ENCODE measurements at places on chromosomes 4 and X.

DNA sequence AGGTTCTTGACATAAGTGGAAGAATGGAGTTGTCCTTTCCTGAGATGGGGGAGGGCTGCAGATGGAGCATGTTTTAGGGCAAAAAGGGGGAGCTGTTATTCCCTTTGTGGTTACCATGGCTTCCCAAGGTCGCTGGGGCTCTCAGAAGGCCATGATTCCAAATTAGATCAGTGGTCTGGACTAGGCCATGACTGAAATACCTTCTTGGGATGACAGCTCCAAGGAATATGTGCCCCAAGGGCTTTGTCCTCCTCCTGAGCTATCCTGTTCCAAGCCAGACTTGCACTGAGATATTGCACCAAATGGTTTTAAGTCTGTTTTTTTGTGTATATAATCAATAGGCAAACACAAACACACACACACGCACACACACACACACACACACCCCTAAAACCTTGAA lies 3.0 kb upstream of the RBPJ start:
- DNase-seq: no peak

DNA sequence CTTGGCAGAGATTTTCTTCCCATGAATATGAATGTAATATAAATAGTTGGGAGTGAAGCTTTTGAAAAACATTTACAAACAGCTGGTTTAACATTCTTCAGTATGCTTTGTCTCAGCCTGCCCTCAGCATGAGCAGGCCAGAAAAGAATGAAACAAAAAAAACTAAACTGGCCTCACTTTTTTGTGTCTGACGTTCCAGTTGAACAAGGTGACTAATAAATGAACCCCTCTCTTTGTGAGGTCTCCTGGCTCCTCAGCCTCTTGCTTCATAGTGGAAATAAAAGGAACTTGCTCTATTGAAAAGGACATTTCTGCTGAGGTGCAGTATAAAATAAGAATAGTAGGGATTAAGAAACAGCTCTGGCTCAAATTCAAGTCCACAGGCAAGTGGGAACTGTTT lies 9.4 kb downstream of the CHST7 start:
- no peak for DNase-seq

DNA sequence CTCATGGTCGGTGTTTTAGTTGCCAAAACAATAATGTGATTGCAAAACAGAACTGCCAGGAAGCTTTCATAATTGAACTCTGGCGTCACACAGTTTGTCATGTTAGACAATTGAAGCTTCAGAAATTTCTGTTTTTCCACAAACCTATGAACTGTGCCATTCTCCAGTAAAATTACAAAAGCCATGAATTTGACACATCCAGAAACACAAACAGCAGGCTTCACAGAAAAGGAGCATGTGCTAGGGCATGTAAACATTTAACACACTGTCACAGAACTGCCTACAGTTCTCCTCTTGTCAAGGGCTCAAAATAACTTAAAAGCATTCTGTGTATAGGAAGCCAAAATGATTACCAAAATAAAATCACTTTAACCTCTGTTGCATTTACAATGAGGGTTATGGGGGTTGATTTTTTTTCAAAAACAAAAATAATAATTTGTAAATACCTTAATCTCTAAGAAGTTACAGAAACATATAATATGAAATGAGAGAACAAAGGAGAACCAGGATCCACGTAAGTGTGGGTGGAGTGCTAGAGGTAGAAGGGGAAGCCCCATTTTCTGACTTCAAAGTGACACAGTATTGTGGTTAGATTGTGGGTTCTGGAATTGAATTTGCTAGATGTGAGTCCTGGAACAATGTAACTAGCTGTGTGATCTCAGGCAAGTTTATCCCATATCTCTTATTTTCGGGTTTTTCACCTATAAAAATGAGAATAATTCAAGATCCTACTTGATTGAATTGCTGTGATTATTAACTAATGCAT lies 295.0 kb downstream of the CENPC start:
- no peak for DNase-seq

GRCh38 chr4:135838889-135839288 lies 1637.3 kb upstream of the PABPC4L start:
- DNase-seq: no peak

- no peak for DNase-seq
These were observed 67.1 kb downstream of the TENM3 start for GRCh38 chr4:182310316-182310715.
